ENCODE measurements at places on chromosomes 1 and 21. TPM values are rescaled to one million over a fixed set of nuclear protein-coding genes. Genes with fewer than 3 reads are reported as not detected.

TNFRSF8 gene
- under 0.01 TPM for total RNA-seq

LHX8 gene
- not detected for total RNA-seq

SLC50A1 gene
- 48.5 TPM for total RNA-seq

TTC24 gene
- not detected for total RNA-seq

OR2T33 gene
- not detected for total RNA-seq

SYT6 gene
- not detected for total RNA-seq

GUCA2A gene
- total RNA-seq, result not detected

EPHX1 gene
- total RNA-seq, result 35.6 TPM

SMPDL3B gene
- 0.26 TPM for total RNA-seq

SOD1 gene
- 133 TPM for total RNA-seq

CYP4X1 gene
- total RNA-seq, result 3.4 TPM

RGS18 gene
- total RNA-seq, result not detected

PTPN22 gene
- 0.26 TPM for total RNA-seq

LIN28A gene
- total RNA-seq, result not detected

FAM151A gene
- not detected for total RNA-seq

SLC1A7 gene
- total RNA-seq, result not detected

ZNF593OS gene
- not detected for total RNA-seq

CLDN19 gene
- total RNA-seq, result not detected

ABL2 gene
- 67.4 TPM for total RNA-seq

VAV3 gene
- 36.1 TPM for total RNA-seq

RCSD1 gene
- total RNA-seq, result 21.4 TPM
